ENCODE measurements at places on chromosomes 1 and 21.
A peak's percentile ranks its signal among the peaks of the same experiment; 100 is the strongest.

GRCh38 chr1:23469372-23469982 lies 14.5 kb downstream of the ASAP3 start:
- DNase-seq, result no peak

GRCh38 chr21:31124010-31124409 lies 85.7 kb upstream of the KRTAP19-8 start:
- DNase-seq, result no peak

DNA sequence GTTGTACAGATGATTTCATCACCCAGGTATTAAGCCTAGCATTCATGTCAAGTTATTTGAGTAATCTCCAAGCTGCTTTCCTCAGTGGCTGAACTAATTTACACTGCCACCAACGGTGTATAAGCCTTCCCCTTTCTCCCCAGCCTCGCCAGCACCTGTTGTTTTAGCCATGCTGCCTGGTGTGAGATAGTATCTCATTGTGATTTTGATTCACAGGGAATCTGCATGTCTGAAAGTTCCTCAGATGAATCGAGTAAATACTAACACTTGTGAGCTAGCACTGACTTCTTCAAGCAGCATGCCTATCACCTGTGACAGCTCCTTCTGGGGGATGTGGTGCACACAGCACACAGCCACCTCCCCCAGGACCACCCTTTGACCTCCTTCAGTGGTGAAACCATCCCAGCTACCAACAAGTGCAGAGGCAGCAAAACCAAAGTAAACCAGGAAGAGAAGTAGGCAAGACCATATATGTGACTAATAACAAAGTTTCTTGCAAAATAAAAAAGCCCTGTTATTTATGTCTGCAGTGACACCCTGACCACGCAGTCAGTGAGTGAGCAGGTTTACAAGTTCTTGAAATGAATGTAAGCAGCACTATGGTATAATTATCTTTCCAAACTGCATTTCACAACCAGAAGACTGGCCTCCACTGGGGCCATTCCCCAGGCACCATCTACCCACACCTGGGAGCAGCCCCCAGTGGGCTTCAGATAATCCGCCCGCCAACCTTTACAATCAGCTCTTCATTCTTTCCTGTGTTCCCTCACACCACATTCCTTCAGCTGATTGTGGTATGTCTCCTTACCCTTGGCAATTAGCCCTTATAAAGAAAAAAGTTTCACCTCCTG lies 173.8 kb downstream of the ETS2 start:
- DNase-seq, result no peak

DNA sequence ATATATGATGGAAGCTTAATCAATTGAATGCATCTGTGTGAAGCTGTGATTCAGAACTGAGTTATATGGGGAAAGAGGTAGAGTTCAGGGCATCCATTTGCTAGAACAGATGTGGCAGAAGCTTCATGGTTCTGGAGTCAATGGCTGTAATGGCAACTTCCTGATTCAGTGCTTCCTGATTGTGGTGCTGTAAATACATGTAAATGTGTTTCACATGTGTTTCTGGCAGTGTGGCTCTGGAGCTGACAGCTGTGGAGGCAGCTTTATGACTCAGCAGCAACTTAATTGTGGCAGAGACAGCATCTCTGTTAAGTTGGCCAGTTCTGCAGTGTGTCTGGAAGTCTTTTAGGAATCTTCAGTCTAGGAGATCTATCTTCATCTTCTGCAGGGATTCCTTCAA lies 226.6 kb upstream of the ZRANB2 start:
- no peak for DNase-seq

- no peak for DNase-seq
These were observed 521.4 kb upstream of the CAMK1G start for GRCh38 chr1:209062081-209062620.

DNA sequence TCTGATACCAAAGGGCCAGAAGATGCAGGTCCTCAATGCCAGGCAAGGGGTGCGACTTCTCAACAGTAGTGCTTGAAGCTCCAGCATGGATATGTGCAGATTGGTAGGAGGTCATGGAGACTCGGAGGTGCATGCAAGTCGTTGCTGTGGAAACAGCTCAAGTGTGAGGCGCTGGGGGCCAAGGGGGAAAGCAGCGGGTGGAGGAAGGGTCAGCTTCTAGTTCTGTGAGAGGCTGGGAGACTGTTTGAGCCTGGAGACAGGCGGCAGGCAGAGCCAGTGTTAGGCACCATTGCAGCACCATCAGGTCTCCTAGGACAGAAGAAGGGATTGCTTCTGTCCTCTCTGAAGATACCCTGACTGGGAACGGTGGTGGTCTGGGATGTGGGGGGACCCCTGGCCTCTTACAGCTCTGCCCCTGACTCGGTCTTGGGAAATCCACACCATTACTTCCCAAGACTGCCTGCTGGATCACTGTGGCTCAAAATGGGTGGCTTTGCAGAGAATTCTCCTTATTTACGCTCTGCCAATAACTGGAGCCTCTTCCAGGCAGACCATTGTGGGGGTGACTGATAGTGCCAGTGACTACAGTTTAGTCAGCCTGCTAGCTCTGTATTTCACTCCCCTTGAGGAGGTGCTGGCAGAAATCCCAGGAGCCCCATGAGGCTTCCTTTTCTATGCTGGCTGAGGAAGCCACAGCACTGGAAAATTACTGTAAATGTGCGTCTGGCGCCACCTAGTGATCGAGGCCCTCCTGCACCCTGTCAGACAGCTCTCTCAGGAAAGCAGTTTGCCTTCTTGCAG lies 46.3 kb upstream of the VANGL1 start:
- peak; percentile 82 for DNase-seq

- no peak for DNase-seq
These were observed 449.2 kb downstream of the CAMTA1 start for GRCh38 chr1:7234471-7234755.

DNA sequence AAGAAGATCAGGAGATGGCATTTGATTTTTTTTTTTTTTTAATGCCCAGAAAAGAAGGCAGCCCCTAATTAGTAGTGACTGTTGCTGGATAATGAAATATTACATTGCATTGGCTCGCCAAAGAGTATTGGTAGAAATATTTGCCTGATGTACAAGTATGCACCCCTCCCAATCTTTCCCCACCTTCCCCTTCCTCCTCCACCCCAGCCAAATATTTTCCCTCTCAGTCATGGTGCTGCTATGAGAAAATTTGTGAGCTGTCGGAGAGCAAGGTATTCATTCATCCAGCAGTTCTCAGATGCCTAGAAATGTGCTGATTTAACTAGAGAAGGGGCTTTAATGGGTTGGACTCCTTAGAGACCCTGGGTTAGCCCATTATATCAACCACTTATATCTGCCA lies 50.5 kb upstream of the IKBKE start:
- DNase-seq, result no peak

GRCh38 chr1:19274636-19275035 lies 13.9 kb downstream of the AKR7A3 start:
- no peak for DNase-seq

DNA sequence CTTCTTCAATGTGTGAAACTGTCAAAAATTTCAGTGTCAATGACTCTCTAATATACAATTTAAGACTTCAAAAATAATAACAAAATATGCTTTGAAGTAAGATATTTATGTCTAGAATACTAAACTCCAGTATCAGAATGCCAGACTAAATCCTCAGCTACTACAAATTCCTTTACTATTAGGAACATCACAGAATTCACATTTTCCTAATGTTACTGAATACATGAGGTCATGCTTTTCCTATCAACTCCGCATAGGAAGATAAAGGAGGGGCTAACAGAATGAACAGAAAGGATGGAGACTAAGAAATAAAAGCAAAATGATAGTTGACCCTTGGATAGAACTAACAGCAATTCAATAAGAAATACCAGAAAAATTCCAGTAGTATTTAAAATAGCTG lies 292.7 kb downstream of the SDCCAG8 start:
- DNase-seq, result no peak

Measured in NCI-H446 (cell line).